ENCODE measurements at places on chromosomes 5 and 9. TPM values are rescaled to one million over a fixed set of nuclear protein-coding genes. Genes with fewer than 3 reads are reported as not detected.

Gene SHOC1
- total RNA-seq = not detected

Gene ESM1
- total RNA-seq = 764 TPM

Gene CEL
- total RNA-seq = 0.07 TPM

Gene AK6
- 35.8 TPM for total RNA-seq

Gene PLPP1
- total RNA-seq = 20.7 TPM

Gene CAVIN4
- 1.4 TPM for total RNA-seq

Gene NEUROG1
- not detected for total RNA-seq

Gene HK3
- total RNA-seq = 0.04 TPM

Gene IL31RA
- total RNA-seq = 0.73 TPM

GRCh38 chr5:179900711-179901110 lies 7.0 kb downstream of the TBC1D9B start:
- no peak for DNase-seq

DNA sequence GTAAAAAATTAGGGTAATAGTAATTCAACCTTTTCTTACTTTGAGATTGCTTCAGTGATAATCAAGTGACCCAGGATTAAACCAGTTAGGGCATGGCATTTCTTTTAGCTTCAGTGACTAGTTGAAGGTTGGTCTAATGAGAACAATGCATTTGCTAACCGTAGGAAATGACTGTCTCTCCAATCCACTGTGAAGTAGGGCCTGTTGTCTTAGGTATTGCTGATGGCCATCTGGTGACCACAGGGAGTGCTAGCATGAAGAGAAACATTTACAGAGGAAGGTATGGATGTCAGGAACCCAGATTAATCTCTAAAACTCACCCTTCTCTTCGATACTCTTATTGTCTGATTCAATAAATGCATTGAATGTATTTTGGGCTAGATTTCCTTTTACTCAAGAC lies 535.9 kb upstream of the SEMA6A start:
- no peak for DNase-seq

DNA sequence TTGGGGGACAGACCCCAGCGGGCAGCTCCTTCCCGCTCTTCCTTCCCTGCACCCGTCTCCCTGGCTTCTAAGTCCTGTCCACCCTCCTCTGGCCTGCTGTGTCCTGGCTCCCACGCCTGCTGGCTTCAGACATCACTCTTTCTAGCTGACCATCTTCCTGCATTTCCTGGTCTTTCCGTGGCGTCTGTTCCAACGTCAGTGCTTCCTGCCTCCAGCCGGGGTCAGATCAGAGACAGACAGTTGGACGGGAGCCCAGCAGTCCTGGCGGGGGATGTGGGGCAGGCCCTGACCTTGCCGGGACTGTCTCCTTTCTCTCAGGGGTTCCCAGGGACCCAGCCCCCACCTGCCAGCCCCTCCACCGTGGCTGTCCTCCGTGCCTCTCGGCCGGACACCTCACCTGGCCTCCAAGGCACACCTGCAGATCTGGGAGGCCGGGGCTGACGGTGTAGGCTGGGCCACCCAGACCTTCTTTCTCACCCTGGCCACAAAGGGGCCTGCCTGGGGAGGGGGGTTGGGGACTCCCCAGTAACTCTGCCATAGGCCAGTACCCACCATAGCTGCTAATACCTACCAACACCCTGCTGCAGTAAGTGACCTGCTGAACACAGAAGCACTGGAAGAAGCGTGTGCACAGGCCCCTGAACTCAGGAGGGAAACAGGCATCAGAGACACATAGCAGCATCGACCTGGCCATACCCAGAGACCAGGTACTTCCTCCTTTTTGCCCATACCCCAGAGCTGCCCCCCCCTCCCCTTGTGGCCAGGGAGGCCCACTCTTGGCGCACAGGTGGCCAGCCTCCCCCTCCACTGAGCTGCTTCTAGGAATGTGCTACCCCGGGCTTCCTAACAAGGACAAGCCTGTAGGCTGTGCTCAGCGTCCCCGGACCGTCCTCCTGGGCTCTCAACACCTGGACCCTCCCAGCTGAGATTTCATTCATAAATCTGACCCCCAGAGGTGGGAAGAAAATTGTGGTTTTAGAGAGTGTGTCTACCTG lies 5.1 kb downstream of the NRARP start:
- no peak for DNase-seq

GRCh38 chr5:121797681-121798518 lies 53.8 kb upstream of the FTMT start:
- no peak for DNase-seq

- peak; percentile 17 for DNase-seq
Observed at GRCh38 chr9:14769230-14769571, 46.7 kb upstream of the CER1 start.

- DNase-seq = no peak
Observed at GRCh38 chr5:23893561-23893960, 386.2 kb downstream of the PRDM9 start.

GRCh38 chr9:127053057-127053821 lies 69.2 kb downstream of the ANGPTL2 start:
- no peak for DNase-seq

DNA sequence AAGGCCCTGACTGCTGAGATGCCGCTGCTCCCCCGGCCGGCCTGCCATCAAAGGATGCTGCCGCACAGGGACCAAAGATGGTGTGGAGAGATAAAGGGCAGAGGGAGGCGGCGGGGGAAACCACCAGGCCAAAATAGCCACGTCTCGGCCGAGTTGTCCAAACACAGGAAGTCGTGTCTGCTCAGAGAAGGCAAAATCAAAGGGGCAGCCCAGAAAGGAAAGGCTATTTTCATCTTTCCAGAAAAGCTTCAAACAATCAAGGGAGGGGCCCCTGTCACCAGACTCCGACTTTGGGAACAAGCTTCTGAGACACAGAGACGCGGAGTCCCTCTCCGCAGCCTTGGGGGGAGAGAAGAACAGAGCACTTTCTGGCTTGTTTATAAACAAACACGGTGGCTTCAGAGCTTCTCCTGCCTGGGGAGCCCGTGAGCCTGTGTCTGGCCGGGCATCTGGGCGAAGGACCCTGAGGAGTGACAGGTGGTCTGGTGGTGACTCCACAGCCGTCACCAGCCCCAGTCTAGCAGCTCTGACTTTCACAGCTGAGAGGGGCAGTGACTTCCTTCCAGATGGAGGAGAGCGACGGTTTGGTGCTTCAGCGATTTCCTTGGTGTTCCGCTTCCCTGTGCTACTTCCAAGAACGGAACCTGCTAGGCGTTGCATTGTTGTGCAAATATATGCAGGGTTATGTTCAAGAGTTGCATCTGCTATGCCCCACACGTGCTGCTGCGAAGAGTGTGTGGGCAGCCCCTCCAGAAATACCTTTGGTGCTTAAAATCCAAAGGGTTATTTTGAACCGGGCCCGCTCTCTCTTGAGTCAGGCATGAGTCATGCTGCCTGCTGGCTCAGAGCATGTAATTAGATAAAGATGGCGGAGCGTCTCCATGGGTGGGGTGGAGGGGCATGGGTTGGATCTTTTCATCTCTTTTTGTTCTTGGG lies 24.0 kb downstream of the ADAMTSL2 start:
- DNase-seq = no peak

GRCh38 chr5:161846746-161847145 lies 1.2 kb upstream of the GABRA1 start:
- no peak for DNase-seq

- peak; percentile 53 for DNase-seq
Observed at GRCh38 chr9:97293207-97293721, 14.2 kb upstream of the CCDC180 start.

- DNase-seq = no peak
Observed at GRCh38 chr5:32708949-32709348, 2.2 kb upstream of the NPR3 start.

- no peak for DNase-seq
Observed at GRCh38 chr5:11323761-11324160, 562.7 kb upstream of the DAP start.

GRCh38 chr5:151718646-151719045 lies 31.9 kb upstream of the SPARC start:
- DNase-seq = no peak

DNA sequence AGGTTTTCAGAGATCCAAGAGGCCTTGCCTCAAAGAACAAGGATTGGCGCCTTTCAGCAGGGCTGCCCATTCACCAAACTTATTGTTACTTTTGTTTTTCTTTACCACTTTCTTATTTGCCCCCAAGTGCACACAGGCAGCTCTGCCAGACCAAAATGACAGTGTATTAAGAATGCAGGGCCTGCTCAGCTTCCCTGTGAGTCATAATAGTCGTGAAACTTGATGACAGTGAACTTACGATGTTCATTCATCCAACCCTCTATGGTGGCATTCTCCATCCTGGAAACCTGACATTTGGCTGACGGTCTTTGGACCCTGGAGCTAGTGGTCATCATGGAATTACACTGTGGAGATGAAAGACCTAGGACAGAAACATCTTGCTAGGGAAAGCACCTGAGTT lies 44.3 kb downstream of the UBE2QL1 start:
- no peak for DNase-seq

DNA sequence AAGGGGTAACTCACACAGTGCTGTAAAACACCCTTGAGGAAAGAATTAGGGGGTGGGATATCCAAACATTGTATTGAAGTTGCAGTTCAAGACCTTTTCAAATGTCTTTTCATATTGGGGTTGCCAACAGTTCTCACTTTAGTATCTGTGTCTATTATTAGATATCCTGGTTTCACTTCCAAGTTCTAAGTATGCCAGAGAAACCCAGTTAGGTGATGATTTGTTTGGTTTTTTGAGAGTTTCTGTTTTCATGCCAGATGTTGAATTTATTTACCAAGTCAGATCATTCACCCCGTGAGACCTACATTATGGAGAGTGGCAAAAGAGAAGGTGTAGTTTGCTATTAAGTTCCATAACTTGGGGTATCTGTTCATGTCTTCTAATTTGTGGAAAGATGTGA lies 64.5 kb downstream of the C9orf152 start:
- no peak for DNase-seq

- no peak for DNase-seq
Observed at GRCh38 chr9:117777823-117778222, 73.6 kb downstream of the TLR4 start.

Measured in pulmonary artery endothelial cell (primary cell).